Endothelial cell (in vitro differentiated cells): ENCODE measurements at places on chromosomes 11 and 22. TPM values are rescaled to one million over a fixed set of nuclear protein-coding genes. Genes with fewer than 3 reads are reported as not detected.

SCGB2A2 gene
- total RNA-seq = not detected

GRCh38 chr22:24436553-24436952 lies 9.2 kb downstream of the ADORA2A start:
- DNase-seq = no peak

ZNF280B gene
- 6.8 TPM for total RNA-seq

DRD2 gene
- total RNA-seq = 1.3 TPM

DNA sequence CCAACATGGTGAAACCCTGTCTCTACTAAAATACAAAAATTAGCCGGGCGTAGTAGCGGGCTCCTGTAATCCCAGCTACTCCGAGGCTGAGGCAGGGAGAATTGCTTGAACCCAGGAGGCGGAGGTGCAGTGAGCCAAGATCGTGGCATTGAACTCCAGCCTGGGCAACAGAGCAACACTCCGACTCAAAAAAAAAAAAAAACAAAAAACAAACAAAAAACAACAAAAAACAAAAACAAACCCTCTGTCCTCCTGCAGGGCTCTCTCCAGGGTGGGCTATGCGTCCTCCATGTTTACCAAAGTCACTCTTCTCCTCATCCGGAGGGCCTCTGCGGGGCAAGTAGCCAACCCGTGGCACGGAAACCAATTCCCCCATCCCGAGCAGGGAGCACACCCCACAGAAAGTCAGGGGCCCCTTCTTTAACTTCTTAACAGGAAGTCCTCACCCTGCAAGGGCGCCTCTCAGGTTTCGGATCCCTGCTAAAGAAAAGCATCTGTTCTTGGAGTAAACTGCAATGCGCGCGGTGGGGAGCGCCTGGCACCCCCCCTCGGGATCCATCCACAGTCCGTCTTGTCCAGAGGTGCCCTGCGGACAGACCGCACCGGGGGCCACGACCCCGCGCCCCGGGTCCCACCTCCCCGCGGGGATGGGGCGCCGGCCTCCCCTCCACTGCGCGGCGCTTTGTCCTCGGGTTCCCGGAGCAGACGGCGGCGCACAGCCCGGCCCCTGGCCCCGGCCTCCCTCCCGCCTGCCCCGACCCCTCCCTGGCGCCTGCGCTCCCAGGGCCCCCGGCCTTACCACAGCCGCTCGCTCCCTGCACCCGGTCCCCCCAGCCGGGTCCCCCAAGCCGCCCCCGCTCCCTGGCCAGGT lies 712 bp downstream of the CERK start:
- DNase-seq = peak; percentile 40

KDM4E gene
- not detected for total RNA-seq

SLC22A8 gene
- not detected for total RNA-seq

TMPRSS13 gene
- total RNA-seq = 1.8 TPM

HBE1 gene
- not detected for total RNA-seq

- DNase-seq = no peak
These were observed 37.1 kb downstream of the SVIP start for GRCh38 chr11:22792497-22792896.

DNA sequence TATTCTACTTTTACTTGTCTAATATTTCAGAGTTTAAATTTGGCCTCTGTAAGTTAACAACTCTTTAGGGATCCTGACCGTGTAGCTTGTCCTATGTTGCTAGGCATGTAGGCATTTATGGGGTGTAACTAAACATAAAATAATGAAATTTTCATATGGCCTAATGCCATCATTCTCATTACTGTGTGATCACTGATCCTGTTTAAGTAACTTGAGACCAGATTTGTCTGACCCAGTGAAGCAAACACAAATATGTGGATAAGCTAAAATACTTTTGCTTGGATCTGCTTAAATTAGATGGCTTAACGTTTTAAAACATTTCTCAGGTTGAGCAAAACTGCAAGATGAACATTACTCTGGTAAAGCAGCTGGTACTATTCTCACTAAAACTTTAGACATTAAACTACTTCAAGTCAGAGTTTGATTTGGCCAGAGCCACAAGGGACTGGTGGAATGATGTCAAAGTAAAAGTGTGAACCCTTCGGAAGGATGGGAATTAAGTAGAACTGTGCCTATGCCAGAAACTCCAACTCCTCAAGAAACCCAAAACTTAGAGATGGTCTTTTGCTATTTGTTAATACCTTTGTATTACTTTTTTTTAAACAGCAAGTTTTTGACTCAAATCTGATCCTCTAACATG lies 12.5 kb downstream of the QSER1 start:
- DNase-seq = no peak

DNA sequence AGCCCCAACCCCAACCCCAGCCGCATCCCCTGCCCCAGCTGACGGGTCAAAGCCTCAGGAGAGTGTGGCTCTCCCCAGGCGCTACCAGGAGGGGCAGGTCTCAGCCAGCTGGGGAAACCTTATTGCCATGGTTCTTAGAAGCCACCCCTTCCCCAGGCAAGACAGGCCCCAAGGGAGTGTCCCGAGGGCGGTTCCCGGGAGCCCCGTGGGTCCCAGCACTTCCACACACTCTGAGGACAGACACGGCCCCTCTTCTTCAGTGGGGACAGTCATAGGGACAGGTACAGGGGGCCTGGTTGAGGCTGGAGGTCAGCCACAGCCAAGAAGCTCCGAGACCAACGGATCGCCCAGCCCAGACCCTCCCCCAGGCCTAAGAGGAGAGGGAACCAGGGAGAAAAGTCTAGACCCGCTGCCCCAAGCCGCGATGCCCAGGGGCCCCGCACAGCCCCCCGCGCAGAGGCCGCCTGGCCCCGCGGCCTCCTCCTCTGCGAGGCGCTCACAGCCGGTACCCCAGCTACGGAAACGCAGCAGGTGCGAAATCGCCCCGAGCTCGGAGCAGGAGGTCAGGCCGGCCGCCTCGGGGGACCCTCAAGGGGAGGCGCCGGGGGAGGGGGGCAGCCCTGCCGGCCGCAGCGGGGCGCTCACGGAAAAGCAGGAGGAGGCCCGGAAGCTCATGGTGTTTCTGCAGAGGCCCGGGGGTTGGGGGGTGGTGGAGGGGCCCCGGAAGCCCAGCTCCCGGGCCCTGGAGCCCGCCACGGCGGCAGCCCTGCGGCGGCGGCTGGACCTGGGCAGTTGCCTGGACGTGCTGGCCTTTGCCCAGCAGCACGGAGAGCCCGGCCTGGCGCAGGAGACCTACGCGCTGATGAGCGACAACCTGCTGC lies 2.6 kb downstream of the KLHDC7B start:
- no peak for DNase-seq

DNA sequence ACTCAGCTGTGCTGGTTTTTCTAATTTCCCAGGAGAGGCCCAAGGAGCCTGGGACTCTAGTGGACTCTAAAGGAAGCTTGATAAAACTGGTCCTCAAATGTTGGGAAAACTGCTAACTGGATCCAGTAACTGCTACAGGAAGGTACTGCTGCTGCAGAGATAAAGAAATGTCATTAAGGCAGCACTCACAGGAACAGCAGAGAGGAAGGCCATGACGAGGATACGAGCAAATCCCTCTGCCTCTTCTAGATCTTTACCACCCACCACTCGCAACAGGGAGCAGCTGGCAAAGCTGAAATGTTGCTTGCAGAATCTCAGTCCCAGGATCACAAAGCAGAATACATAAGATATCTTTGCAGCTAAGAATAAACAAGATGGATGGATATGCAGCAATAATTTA lies 23.5 kb downstream of the TTC28 start:
- DNase-seq = peak; percentile 6

OR8D1 gene
- total RNA-seq = not detected

OR51S1 gene
- not detected for total RNA-seq

- no peak for DNase-seq
These were observed 57.2 kb downstream of the SBF1 start for GRCh38 chr22:50417411-50418210.

GRCh38 chr11:75773595-75774353 lies 5.2 kb downstream of the DGAT2 start:
- DNase-seq = no peak

- no peak for DNase-seq
These were observed 1354.4 kb downstream of the LRRC4C start for GRCh38 chr11:40104941-40105550.
